Immature natural killer cell (primary cell): ENCODE measurements at places on chromosomes 1 and 21.

DNA sequence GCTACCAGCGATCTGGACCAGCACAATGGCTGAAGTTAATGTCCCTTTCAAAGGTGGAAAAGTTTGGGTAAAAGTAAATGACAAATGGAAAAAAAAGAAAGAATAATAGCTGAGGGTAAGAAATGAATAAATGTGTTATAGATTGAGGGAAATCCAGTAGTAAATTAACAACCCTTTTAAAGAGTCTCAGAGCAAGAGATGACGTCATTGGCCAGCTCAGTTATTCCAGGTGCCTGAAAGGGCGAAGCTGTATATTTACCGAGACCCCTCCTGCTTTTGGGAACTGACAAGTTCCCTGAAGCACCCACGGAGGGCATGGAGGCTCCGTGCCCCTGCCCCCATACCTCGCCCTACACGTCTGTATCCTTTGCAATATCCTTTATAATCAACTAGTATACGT is 40.5 kb upstream of the KCNJ6 start:
- no peak for DNase-seq

DNA sequence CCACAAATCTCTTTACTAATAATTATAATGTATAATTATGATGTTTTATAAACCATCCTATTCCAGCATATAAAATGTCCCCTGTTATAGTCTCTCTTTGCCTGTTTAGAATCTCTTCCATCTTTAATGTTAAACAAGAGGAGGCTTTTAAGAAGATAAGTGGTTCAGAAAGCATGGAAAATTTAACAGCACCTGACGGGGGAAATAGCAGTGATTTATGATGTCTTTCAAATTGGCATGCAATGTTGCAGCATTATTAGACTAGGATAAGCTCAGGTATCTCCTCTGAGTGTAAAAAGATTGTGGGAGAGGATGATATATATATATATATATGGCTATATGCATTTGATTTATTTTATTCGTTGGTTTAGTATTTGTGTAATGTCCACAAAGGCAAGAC is 24.4 kb downstream of the GIPC2 start:
- DNase-seq = no peak

DNA sequence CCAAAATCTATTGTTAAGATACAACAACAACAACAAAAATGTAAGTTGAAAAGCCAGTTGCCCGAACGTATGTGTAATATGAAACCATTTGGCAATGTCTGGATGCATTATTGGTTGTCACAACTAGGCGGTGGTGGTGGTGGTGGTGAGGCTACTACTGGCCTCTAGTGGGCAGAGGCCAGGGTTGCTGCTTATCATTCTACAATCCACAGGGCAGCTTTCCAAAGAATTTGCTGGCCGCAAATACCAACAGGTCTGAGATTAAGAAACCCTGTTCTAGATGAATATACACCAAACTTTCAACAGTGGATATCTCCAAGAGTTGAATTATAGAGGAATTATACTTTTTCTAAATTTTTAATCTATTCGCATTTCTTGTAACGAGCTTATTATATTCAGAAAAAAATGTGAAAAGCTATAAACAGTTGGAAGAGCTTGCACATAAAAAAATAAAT is 26.8 kb upstream of the ZNF697 start:
- DNase-seq = peak; percentile 9

GRCh38 chr1:246602194-246602593 is 35.9 kb downstream of the CNST start:
- DNase-seq = peak; percentile 3

DNA sequence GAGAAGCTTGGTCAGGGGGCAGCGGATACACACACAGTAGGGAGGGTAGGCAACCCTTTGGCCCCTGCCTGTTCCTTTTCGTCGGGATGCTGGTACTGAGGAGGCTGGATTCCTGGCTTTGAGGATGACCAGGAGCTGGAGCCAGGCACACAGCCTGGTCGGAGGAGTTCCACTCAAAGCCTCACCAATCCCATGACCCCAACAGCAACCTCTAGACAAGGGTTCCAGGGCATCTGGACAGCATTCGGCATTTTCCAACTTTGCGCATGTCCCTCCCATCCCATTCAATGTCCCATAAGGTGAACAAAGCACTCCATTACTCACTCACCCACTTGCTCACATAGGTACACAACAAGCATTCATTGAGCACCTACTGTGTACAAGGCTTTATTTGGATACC is 42.6 kb upstream of the HMGB4 start:
- DNase-seq = no peak

DNA sequence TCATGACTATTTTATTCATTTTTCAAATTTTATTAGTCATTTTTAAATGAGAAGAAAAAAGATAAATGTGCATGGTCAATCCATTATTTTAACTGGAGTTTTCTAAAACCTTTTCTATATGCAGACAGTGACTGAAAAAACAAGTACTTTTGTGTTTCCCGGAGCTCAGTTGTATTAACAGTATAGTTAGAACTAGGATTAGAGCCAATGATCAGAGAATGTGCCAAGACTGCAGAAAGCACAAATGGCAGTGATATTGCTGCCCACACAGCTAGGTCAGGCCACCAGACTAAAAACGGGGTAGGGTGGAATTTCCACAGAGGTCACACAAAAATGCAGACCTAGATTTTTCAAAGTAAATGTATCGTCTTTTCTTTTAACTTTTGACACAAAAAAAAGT is 163.1 kb upstream of the GRIK3 start:
- no peak for DNase-seq

GRCh38 chr1:159778266-159778665 is 2.5 kb upstream of the DUSP23 start:
- no peak for DNase-seq

DNA sequence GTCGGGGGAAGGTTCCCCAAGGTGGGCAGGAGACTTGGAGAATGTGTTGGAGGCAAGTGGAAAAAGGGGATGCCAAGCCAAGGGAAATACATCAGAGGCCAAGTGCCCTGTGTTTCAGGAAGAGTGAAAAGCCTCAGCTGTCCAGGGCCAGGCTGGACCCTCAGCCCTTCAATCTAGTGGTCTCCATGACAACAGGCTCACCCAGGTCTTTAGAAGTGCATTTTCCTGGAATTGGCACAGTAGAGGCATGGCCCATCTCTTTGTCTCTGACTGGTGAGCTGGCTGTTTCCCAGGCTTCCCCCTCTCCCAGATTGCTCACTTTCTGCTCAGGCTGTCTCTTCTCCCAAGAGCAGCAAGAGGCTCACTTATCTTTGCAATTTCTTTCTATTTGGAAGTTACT is 10.4 kb upstream of the RHBG start:
- DNase-seq = no peak
